ENCODE measurements at places on chromosomes 16 and 17.

- no peak for ATAC-seq
Measured at GRCh38 chr17:33832262-33832661, 422.8 kb upstream of the CCL2 start.

DNA sequence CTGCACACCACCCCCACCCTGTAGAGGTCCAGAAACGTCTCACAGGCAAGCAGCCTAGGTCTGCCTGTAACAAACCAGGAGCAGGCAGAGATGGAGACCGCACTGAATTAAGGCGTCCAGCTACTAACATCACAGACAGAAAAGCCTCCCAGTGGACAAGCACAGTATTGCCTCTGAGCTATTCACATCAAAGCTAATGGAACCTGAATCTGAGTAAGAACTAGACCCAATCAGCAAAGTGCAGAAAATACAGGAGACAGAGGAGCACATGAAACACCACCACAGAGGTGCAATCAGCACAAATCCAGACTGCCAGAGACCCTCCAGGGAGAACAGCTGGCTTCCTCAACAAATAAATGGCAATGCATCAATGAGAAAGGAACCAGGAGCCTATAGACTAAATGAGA lies 22.2 kb upstream of the PEMT start:
- ATAC-seq: peak; percentile 63

DNA sequence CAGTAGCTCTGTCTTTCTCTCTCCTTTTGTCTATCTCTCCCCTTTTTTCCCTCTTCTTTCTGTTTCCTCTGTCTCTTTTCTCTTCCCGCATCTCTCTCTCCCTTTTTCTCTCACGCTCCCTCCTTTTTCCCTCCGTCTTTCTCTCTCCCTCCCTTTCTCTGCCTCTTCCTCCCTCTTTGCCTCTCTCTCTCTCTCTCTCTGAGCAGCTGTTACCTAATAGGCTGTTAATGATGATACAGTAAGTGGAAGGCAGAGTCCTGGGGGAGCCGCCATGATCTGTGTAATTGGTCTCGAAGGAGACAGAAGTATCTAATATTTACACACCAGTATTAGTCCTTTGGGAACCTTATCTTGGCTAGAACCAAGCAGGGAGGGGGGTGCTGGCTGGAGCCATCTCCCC lies 136.1 kb upstream of the CIBAR2 start:
- no peak for ATAC-seq

GRCh38 chr16:88379694-88380040 lies 3.1 kb upstream of the ZNF469 start:
- no peak for ATAC-seq

DNA sequence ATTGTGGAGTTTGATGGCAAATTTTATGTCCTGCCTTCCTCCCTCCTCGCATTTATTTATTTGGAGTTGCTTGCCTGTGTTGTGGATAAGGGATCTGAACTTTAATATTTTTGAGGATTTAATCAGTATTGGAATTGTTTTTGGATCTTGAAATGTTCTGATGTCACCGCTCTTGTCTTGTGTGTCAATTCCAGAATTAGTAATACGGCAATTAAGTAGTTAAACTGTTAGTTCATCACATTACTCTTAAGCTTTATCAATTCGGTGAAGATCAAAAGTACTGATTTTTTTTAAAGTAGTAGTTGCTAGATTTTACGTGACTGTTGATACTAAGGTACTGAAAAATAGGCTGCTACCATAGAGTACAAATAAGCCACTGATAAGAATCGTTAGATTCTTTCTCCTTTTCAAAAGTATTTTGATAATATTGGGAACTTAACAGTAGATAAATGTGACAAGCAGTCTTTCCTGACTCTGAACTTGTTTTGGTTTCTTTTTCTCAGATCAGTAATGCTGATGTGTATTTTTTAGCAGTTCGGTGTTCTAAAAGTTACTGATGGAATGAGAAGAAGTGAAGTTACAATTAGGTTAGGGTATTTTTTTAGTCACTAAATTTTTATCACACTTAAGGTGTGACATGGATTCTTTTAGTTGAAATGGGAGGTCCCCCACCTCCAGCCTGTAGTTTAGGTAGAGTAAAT lies 2.0 kb downstream of the RBBP6 start:
- ATAC-seq: no peak

GRCh38 chr17:41071606-41072360 lies 6.1 kb upstream of the KRTAP2-4 start:
- no peak for ATAC-seq

GRCh38 chr16:2467528-2468232 lies 3.4 kb upstream of the NTN3 start:
- peak; percentile 91 for ATAC-seq

DNA sequence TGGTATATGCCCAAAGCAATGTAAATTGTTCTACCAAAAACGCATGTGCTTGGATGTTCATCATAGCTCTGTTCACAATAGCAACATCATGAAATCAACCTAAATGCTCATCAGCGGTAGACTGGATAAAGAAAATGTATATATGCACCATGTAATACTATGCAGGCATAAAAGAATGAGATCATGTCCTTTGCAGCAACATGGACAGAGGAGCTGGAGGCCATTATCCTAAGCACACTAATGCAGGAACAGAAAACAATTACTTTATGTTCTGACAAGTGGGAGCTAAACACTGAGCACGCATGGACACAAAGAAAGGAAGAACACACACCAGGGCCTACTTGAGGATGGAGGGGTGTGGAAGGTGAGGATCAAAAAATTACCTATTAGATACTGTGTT lies 33.7 kb downstream of the TANC2 start:
- ATAC-seq: no peak

- no peak for ATAC-seq
Measured at GRCh38 chr16:58842746-58843145, 108.6 kb upstream of the GOT2 start.

DNA sequence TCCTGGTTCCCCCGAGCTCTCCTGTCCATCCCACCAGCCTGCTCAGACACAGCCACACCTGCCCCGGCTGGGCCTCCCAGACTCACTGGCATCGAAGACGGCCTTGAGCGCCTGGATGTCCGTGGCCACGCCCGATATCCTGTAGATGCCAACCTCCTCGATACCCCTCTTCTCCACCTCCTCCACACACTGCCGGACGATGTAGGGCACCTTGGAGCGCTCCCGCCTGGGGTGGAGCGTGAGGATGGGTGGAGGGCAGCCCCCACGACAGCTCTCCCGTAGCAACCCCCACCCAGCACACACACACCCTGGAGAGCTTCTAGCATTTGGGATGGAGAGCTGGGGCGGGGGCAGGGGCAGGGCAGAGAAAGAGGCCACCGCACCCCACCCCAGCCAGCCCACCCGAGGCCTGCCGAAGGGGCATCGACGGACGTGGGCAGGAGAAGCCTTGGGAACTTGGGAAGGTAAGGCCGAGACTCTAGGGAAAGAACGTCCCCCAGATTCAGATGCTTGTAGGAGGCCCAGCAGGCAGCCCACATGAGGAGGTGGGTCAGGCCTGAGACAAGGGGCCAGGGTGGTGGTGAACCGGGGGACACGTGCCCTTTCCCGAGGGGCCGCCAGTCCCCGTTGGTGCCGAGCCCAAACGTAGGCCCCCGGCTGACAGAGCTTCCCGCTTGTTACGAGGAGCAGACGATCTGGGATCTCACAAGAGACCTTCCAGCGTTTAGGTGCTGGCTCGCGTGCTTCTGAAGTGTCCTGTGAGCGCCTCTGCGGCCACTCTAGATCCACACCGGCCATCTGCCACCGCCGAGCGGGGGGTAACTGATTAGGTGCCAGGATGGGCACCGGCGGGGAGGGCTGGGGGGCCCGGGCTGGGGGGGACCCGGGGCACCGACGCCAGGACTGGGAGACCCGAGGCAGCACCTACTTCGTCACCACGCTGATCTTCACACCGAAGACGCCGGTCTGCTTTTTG lies 15.1 kb downstream of the TIMM22 start:
- no peak for ATAC-seq

- no peak for ATAC-seq
Measured at GRCh38 chr17:75594499-75595283, 7.1 kb downstream of the MYO15B start.

GRCh38 chr17:44074911-44075285 lies 4.4 kb downstream of the G6PC3 start:
- no peak for ATAC-seq

- ATAC-seq: no peak
Measured at GRCh38 chr17:22266231-22266630, 573.9 kb downstream of the KCNJ18 start.

GRCh38 chr16:23920899-23921298 lies 85.1 kb downstream of the PRKCB start:
- no peak for ATAC-seq

GRCh38 chr16:52997922-52998321 lies 54.8 kb downstream of the CHD9NB start:
- ATAC-seq: no peak

DNA sequence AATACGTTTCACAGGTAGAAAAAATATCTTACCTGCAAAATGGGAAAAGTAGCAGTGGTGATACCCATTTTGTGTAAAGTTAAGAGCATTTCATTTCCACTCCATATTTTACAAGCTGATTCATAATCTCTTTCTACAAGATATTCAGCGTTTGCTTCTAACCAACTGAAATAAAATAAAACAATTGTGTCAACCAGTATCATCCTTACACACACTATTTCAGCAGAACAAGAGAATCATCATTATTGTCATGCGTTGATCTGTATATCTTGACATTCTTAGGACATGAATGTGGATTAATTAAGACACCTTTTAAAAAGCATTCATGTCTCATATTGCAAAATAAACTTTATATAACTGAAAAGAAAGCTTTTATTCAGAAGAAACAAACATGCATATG lies 69.8 kb downstream of the BRIP1 start:
- no peak for ATAC-seq

GRCh38 chr16:89097392-89097772 lies 3.7 kb downstream of the ACSF3 start:
- no peak for ATAC-seq

- no peak for ATAC-seq
Measured at GRCh38 chr16:55189682-55190636, 134.0 kb upstream of the IRX6 start.

- no peak for ATAC-seq
Measured at GRCh38 chr16:26816266-26816665, 250.5 kb upstream of the C16orf82 start.

- no peak for ATAC-seq
Measured at GRCh38 chr17:19756546-19756945, 8.4 kb upstream of the ALDH3A1 start.

DNA sequence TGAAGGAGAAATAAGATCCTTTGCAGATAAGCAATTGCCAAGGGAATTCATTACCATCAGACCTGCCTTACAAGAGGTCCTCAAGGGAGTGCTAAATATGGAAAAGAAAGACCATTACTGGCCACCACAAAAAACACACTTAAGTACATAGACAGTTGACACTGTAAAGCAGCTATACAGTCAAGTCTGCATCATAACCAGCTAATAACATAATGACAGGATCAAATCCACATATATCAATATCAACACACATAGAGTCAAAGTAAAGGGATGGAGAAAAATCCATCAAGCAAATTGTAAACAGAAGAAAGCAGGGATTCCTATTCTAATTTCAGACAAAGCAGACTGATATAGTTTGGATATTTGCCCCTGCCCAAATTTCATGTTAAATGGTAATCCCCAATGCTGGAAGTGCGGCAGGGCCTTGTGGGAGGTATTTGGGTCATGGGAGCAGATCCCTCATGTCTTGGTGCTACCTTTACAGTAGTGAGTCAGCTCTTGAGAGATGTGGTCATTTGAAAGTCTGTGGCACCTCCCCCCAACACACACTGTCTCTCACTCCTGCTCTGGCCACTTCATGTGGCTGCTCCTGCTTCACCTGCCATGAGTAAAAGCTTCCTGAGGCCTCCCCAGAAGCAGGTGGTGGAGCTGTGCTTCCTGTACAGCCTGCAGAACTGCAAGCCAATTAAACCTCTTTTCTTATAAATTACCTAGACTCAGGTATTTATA lies 32.8 kb downstream of the TANC2 start:
- no peak for ATAC-seq

GRCh38 chr17:58932956-58933355 lies 173.7 kb downstream of the TRIM37 start:
- no peak for ATAC-seq

- no peak for ATAC-seq
Measured at GRCh38 chr17:54372069-54372749, 528.4 kb upstream of the TOM1L1 start.

GRCh38 chr17:4375039-4375748 lies 8.7 kb upstream of the UBE2G1 start:
- ATAC-seq: no peak

DNA sequence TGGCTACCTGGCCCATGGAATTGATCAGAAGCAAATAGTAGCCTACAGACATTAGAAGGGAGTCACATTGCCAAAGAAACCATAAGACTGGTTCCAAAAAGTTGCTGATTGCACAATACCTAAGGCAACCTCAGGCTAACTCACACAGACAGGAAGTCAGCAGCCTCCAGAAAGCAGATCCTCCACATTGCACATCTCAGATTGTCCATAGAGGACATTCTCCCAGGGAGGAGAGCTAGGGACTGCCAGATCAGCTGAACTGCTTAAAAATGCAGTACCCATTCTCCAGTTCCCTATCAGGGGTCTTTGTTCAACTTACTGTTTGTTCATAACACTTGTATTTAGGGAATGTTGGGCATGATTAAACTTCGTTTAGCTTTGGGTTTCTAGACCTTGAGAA lies 4.2 kb downstream of the CCL3 start:
- peak; percentile 74 for ATAC-seq

Measured in gastroesophageal sphincter (tissue), 4 donors.